ENCODE measurements at places on chromosomes 3 and 15.

- no peak for DNase-seq
These were observed 41.3 kb downstream of the GOLGA8S start for GRCh38 chr15:23395832-23396231.

DNA sequence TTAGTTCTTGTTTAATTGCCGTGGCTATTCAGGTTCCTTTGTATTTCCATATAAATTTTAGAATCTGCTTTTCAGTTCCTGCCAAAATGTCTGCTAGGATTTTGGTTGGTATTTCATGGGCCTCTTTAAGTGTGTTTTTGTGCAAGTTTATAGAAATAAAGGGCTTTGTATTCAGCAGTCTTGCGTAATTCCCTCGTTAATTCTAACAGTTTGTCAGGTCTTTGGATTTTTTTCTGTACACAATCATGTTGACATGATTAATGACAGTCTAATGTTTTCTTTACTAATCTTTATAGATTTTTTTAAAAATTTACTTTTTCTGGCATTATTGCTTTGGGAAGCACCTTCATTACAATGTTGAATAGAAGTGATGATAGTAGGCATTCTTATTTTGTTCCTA lies 120.9 kb downstream of the NEK11 start:
- DNase-seq: no peak

GRCh38 chr3:134104031-134104430 lies 74.3 kb upstream of the SLCO2A1 start:
- DNase-seq: no peak

DNA sequence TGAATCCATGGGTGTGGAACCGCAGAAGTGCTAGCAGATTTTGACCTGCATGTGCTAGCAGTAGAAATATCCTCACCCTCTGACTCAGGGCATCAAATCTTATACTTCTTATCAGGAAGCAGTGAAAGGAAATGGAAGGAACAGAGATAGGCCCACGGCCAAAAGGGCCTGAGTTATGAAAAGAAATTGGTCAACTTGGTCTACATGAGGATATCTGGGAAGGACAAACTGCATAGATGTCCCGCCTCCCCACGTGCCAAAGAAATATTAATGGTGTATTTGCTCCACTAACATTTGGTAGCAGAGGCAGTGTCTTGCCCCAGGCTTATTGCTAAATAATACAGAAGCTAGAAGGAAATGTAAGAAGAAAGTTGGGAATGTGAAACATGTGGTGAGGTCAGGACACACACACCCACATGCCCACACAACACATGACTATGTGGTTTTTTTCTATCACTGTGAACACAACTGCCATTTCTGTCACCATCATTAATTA lies 93.6 kb upstream of the COL8A1 start:
- peak; percentile 58 for DNase-seq

DNA sequence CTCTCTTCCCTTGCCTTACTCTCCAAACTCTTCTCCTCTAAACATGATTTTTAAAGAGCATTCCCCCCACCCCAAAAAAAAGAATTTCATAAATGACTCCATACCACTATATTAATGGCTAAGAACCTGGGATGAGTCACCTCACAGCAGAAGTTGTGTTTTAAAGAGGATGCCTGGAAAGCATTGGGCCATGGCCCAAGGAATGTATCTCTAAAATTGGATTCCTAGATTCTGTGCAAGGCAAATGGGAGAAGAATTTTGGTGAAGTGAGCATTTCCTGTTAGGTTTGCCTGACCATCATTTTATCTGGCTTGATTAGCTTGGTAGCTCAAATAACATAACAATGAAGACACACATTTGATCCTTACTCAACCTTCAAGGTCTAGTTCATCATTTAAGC lies 251.4 kb downstream of the NR1D2 start:
- peak; percentile 84 for DNase-seq

DNA sequence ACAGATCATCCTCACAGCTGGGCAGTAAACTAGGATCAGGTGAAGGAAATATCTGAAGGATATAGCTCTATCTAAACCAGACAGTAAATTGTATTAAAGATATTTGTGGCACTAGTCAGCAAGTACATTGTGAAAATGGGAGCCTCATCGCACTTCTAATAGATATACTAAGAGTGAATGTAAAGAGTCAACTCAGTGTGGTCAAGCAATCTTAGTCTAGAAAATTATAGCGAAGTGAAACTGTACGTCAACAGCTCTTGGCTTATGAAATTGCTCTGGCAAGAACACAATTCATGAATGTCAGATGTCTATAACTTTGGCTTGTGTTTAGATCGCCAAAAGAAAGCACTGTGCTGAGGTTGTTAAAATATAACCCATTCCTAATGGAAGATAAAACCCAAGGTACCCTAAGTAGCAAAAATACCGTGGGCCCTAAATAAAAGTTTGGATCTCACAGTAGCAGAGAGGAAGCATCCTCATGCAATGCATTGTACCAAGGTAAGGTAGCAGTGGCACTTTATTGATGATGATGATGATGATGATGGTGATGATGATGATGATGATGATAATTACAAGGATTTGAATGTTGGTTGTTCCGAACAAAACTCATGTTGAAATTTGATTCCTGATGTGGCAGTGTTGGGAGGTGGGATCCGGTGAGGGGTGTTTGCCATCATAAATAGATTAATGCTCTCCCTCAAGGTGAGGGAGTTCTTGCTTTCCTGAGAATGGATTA lies 228.5 kb downstream of the UNC13C start:
- no peak for DNase-seq

GRCh38 chr3:160368804-160369203 lies 30.2 kb downstream of the IFT80 start:
- DNase-seq: no peak

DNA sequence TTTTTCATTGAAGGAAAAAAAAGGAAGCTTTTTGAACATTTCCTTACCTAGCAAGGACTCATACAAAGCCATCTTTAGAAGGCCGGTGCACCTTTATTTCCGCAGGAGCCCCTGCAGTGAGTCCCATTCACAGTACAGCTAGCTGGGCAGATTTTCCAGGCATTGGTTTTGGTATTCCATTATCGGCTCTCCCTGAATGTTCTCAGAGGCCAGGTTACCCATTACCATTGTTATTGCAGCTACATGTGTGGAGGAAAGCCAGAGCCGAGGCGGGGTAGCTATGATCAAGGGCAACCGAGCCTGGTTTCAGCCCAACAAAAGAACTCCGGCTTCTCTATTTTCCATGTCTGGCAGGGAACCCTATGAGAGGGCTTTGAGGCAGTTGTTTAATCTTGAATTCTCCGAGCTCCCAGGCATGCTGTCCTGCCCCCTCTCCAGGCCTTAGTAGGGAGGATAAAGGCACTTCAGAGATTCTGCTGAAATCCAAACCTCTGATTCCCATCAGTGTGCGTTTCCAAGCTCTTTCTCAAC lies 100.3 kb downstream of the LRRK1 start:
- DNase-seq: no peak

- peak; percentile 48 for DNase-seq
These were observed 1.3 kb downstream of the ZNF445 start for GRCh38 chr3:44476181-44476611.

- DNase-seq: no peak
These were observed 1.6 kb downstream of the C3orf52 start for GRCh38 chr3:112087746-112088145.

- DNase-seq: no peak
These were observed 1.8 kb upstream of the LAMB2 start for GRCh38 chr3:49134471-49135265.

DNA sequence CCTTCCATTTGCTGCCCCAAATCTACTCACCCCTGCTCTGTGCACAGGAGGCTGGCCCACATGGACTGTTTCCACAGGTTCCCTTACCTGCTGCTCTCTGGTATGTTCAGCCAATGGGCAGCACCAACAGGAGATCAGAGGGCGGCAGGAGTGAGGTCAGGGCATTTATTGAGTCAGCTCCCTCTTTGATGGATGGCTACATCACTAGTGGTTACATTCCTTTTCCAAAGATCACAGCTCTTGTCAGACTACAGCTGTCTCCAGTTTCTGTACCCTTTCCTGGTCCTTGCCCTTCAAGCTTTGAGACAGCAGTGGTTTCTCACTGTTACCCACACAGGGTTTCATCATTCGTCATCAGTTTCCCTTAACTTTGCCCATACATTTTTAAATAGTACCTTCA lies 325.1 kb downstream of the SUCLG2 start:
- DNase-seq: no peak

GRCh38 chr15:49023354-49023753 lies 22.9 kb downstream of the SECISBP2L start:
- DNase-seq: no peak

GRCh38 chr3:128269006-128269775 lies 115.9 kb downstream of the EEFSEC start:
- DNase-seq: no peak

GRCh38 chr3:79766496-79767193 lies 1.2 kb downstream of the ROBO1 start:
- DNase-seq: no peak

DNA sequence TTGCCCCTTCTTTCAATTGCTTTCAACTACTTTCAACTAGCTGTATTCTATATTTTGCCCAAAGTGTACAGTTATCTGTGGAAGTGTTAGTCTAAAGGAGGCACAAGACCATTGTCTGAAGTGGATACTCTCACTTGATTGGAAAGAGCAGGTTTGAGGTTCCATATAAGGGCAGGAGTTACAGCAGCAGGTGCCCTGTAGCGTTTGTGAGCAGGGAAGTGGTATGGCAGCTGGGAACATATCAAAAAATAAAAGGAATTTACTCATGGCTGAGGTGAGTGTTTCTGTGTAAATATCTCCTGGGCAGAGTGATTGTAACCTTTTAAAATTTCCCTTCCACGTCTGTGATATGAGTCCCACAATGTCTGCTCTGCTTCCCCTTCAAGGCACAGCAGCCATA lies 38.5 kb upstream of the DNAJC13 start:
- DNase-seq: no peak

DNA sequence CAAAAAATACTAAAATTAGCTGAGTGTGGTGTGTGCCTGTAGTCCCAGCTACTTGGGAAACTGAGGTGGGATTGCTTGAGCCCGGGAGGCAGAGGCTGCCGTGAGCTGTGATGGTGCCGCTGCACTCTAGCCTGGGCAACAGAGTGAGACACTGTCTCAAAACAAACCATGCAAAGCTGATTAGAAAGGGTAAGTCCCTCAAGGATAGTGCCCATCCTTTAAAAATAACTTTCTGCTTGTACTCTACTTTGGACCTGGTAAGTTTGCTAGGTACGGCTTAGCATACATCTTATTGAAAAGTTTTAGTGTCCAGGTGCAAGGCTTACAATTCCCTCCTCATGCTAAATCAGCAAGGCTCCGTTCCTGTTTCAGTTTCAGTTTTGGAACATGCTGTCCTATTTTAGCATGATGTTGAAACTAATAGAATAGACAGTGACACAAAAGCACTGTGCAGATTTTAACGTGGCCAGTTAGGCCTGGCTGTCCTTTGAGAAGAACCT lies 21.4 kb downstream of the FEM1B start:
- DNase-seq: no peak

DNA sequence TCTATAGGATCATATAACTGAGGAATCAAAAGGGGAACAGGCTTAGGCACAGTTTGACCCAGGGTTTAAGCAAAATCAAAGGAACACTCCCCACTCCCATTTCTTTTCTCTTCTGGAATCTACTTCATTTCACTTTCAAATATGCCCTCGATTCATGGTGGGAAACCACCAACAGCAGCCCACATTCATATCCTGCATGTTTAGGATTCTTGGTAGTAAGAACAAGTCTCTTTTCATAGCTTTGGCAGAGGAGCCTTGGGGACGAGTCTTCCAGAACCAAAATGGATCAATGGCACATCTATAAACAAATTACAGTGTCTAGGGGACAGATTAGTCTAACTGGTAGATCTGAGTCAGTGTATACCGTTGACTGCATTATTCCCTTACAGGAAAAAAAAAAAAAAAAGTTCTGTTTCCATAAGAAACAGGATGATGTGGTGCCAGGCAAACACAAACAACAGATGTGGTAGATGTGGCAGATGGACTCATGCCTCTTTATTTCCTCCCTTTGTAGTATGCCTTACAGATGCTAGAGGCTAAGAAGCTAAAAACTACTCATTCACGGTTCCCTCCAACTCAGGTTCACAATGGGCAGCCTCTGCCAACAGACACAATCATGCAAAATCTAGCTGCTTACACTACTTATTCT lies 578.3 kb upstream of the ADAMTS9 start:
- peak; percentile 9 for DNase-seq

GRCh38 chr15:90184786-90185704 lies 16.1 kb upstream of the SEMA4B start:
- peak; percentile 20 for DNase-seq

- no peak for DNase-seq
These were observed 27.9 kb upstream of the PLCH1 start for GRCh38 chr3:155772801-155773200.

- no peak for DNase-seq
These were observed 3.5 kb upstream of the LIPH start for GRCh38 chr3:185555860-185556347.

- no peak for DNase-seq
These were observed 1187.1 kb upstream of the EPHA6 start for GRCh38 chr3:95627293-95627692.

- DNase-seq: peak; percentile 38
These were observed 2.5 kb upstream of the MST1R start for GRCh38 chr3:49906073-49906743.

GRCh38 chr15:93221759-93222158 lies 132.7 kb upstream of the RGMA start:
- no peak for DNase-seq

DNA sequence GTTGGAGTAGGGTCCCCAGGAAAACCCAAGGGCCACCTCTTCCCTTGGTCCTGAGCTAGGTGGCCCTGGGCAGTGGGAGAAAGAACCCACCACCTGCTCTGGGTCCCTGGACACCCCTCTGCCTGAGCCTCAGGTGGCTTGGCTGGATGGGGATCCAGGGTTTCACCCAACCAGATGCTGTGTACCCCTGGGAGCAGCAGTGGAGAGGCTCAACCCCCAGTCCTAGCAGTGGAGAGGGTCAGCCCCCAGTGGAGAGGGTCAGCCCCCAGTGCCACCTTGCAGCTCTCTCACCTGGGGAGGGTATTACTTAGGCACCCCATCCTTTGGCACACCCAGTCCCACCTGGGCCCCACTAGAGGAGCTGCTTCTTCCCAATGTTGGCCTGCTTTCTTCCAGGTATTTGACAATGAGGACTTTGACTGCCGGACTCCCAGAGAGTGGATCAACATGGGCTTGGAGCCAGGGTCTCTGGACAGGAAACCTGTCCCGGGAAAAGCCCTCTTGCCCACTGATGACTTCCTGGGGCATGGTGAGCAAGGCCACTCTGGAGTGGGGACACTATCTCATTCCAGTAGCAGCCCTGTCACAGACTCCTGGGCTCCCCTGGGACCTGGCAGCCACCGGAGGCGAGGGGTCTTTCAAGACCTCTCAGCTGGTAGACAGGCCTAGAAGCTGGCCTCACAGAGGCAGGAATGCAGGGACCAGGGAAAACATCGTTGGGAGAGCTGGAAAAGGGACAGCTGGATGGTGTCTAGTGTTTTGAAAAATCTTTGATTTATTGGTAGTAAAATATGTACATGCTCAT lies 11.6 kb downstream of the DNAH1 start:
- no peak for DNase-seq

DNA sequence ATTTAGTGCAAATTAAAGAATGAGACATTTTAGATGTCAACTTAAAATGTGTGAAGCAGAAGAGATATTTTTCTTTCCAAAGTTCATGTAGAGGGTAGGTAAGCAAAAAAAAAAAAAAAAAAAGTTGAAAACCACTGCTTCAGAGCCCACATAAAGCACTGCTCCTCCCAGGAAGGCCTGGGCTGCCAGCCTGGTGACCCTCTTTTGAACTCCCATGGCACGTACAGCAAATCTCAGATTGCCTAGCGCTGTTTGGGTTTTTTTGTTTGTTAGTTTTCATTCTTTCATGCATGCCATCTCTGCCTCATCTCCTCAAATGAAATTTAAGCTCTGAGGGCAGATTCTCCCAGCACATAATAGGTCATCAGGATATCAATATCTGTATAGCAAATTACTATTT lies 120.1 kb downstream of the SRGAP3 start:
- DNase-seq: no peak
